ENCODE measurements at places on chromosomes 16 and 17. TPM values are rescaled to one million over a fixed set of nuclear protein-coding genes. Genes with fewer than 3 reads are reported as not detected.

PHOSPHO1 gene
- total RNA-seq: 2.0 TPM

HIGD1B gene
- total RNA-seq: 1.3 TPM

- DNase-seq: no peak
These were observed 35.2 kb downstream of the LRRC75A start for GRCh38 chr17:16456742-16457316.

PYDC1 gene
- not detected for total RNA-seq

GRCh38 chr16:89572073-89572484, 3.5 kb upstream of the CPNE7 start:
- DNase-seq: no peak

DNA sequence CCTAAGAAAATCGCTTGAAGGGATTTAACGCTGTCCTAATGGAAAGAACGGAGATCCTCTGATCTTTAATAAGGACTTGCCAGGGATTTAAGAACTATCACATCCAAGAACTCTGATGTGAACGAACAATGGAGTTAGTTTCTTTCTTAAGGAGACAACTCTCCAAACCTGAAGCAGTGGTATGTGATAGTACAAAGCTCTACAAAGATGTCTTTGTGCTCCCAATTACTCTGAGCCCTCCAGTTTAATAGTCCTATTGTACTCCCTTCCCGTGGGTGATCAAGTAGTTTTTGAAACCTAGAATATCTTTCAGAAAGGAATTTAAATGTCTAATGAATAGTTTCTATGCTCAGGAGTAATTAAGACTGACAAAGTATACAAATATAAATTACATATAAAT, 123.8 kb downstream of the FTO start:
- no peak for DNase-seq

DNA sequence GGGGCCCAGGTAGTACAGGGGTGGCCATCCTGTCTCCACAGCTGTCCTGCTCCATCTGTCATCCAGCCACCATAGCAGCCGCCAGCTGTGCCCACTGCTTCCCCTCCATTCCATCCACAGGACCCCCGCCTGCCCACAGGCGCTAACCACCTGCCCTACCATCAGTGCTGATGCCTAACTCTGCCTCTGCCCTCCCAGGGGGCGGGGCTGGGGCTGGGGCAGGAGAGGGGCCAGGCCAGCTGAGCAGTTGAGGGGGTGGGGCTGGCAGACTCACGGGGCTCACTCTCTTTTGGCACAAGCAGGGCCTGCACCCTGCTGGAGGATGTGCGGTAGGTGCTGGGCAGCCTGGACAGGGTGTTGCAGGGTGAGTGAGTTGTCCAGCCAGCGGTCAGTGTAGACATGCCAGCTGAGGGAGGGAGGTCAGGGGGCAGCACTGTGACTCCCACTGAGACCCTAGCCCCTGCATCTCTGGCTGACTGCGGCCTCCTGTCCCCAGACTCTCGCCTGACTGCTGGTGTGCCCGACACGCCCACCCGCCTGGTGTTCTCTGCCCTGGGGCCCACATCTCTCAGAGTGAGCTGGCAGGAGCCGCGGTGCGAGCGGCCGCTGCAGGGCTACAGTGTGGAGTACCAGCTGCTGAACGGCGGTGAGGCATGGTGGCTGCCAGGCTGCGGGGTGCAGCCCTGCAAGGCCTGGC, 9.6 kb downstream of the GALK1 start:
- no peak for DNase-seq

- DNase-seq: no peak
These were observed 4.2 kb upstream of the ATXN7L3 start for GRCh38 chr17:44203731-44204440.

DNA sequence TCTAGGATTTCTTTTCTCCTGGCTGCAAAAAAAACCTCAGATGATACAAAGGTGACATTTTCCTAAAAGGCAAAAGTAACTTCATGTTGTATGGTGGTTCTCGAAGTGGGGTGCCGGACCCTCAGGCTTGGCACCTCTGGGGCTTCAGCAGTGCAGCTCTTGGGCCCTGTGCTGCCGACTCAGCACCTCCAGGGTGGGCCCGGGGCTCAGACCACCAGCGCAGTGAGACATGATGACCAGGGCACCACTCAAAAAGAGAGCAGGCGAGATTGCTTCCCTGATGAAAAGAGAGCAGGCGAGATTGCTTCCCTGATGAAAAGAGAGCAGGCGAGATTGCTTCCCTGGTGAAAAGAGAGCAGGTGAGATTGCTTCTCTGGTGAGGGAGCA, 98.7 kb upstream of the ZNF750 start:
- DNase-seq: peak; percentile 15

CETP gene
- total RNA-seq: 1.3 TPM

PPM1E gene
- total RNA-seq: 0.21 TPM

GRCh38 chr17:31320791-31321190, 631 bp downstream of the EVI2A start:
- no peak for DNase-seq

DNA sequence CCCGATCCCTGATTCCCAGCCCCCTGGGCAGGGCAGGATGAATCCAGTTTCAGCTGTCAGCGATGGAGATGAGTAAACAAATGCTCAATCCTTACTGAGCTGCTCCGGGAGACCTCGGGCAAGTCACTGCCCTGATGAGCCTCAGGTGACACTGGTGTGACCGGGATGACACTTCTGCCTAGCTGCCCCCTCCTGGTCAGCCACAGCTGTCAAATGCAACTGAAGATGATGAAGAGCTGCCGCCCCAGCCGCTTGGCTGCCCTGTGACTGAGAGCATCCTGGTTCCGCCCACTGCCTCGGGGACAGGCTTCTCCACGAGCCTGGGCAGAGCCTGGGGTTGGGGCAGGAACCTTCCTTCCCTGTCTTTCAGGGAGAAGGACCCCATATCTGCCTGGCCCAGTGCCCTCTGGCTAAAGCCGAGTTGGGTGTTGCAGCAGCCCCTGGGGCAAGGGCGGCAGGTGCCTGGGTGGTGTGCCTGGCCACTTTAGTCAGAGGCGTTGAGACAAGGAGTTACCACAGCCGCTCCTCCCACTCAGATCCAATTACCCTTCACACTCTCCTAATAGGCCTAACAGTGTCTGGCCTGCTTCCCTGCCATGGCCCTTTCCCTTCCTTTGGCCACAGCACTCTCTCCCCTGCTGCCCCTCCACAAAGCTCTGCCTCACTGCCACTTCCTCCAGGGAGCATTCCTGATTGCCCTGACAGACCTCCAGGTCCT, 5.5 kb downstream of the CCL17 start:
- no peak for DNase-seq

- no peak for DNase-seq
These were observed 5.5 kb upstream of the HASPIN start for GRCh38 chr17:3718201-3718600.

- no peak for DNase-seq
These were observed 39.0 kb downstream of the PRPSAP2 start for GRCh38 chr17:18896947-18897346.

DNA sequence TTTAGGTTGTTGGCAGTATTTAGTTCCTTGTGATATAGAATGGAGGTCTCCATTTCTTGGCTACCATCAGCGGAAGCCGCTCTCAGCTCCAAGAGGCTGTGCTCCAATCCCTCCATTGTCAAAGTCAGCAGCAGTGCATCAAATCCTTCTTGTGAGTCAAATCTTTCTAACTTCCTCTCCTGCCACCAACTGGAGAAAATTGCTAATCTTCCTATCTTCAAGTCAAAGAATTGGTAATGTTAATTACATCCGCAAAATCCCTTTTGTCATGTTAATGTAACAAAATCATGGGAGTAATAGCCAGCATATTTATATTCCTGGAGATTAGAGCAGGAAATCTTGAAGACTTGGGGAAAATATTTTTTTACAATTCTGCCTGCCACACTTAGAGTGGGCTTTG, 436.4 kb upstream of the DYNLRB2 start:
- DNase-seq: no peak

DNA sequence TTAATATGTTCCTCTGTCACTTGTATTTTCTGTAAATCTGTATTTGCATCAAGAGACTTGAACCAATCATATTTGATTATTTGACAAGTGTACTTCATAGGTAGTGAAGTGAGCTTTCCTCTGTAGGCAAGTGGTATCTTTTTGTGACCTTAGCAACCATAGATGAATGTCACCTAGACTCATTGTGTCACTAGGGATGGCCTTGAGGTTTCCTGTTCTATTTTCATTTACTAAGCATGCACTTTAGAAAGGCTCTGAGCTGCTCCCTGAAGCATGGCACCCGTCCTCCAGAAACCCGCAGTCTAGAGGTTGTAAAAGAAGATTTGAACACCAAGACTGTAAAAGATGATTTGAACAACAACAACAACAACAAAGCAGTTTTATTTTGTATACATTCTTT, 151.7 kb downstream of the PRKCB start:
- no peak for DNase-seq

- DNase-seq: no peak
These were observed 9.9 kb downstream of the FMNL1 start for GRCh38 chr17:45231481-45232116.

TAOK2 gene
- 57.7 TPM for total RNA-seq

SEZ6L2 gene
- total RNA-seq: 1.4 TPM

DNA sequence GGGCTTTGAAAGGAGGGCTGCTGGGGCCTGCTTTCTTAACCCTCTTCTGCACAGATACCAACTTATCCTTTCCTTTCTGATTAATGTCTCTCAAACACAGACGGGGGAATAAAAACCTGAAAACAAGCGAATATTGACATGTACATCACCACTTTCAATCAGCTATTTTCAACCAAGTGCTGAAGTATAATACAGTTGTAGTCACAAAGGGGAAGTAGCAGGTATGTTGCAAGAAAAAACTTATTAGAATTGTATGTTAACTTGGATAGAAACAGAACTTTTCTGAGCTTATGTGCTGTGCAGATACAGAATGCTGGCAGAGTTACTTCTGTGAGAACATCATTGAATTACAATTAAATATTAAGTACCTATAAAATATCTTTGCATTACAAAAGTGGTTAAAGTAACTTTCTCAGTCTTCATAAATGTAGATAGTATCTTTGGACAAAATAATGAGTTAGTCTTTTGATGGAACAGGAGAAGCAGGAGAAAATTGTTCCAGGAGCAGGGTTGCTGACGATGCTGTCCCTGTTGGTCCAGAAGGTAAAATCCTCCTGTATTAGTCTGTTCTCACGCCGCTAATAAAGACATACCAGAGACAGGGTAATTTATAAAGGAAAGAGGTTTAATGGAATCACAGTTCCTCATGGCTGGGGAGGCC, 59.5 kb downstream of the RPTOR start:
- DNase-seq: no peak

DNA sequence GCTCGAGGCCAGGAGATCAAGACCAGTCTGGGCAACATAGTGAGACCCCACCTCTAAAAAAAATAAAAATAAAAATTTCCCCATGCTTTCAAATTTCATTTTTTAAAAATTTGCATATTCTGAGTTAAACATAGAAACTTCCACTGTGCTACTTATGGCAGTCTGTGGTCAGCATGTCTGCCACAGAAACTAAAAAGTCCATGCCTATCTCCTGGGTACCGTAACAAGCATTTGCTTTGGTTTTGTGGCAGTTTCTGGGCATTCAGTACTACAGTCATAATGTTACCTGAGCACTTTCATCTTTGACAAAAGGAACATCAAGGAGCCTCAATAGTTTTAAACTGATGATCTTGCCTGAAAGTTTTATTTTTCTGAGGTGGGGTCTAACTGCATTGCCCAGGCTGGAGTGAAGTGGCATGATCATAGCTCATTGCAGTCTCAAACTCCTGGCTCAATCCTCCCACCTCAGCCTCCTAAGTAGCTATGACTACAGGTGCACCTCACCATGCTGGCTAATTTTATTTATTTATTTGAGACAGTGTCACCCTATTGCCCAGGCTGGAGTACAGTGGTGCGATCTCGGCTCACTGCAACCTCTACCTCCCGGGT, 13.2 kb upstream of the ITGA2B start:
- DNase-seq: no peak

ABCA6 gene
- 31.6 TPM for total RNA-seq

GRCh38 chr16:11257131-11257938, 1.3 kb upstream of the SOCS1 start:
- DNase-seq: peak; percentile 87

- no peak for DNase-seq
These were observed 78.7 kb downstream of the LITAF start for GRCh38 chr16:11507991-11508390.

DNA sequence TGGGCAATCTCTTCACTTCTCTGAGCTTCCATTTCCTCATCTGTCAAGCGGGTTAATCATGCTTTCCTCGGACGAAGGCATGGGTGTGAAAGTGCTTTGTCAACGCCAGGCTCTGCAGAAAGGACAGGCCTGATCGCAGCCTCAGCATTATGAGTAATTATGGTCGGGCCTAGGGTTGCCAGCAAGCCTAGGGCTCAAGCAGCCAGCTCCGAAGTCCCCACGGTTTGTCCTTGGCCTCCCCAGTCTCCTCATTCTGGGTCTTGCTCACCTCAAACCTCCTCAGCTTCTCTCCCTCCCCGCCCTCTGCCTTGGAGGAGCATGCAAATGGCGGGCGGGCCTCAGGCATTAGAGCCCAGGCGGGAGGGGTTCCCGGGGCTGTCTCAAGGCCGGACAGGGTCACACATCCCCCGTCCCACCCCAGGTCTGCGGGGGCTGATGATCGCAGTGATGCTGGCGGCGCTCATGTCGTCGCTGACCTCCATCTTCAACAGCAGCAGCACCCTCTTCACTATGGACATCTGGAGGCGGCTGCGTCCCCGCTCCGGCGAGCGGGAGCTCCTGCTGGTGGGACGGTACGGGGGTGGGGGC, 10.2 kb upstream of the FAM83G start:
- DNase-seq: peak; percentile 68

DNA sequence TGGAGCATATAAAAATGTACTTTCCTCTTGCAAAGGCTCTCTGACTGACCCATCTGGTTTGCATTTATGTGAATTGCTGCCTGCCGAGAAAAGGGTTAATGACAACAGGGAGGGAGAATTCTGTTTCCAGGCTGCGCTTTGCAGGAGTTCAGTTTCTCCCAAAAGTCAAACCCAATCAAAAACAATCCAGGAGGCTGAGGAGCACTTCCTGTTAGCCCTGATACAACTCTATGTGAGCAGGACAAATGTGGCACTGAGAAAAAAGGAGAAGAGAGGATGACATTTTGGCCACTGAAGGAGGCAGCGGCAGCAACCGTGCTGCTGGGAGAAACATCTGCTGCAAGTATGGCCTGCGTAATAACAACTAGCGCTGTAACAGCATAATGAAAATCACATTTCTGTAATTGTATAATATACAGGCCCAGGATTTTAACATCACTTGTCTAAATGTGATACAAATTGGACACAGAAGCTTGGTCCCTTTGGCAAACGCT, 26.8 kb upstream of the ELAC2 start:
- no peak for DNase-seq

GRCh38 chr17:32124985-32125847, 17.1 kb upstream of the RHOT1 start:
- DNase-seq: no peak

GRCh38 chr17:62825182-62825581, 17.1 kb upstream of the MARCHF10 start:
- no peak for DNase-seq

DNA sequence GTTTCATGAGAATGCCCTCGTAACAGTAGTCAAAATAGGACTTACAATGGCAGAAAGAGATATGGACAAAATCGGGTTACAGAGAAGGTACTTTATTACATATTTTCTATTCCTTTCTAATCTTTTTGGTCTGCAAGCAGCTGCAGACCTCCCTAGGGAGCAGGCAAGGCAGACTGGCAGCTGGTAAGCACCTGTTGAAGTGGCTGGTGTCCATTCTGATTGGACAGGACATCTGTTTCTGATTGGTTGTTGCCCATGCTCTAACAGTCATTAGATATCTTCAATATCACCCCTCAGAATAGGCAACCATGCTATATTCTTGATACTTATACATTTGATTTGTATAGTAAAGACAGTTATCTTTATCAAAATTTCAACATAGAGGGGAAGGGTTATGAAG, 606.3 kb downstream of the KCNJ2 start:
- DNase-seq: no peak

- no peak for DNase-seq
These were observed 188.2 kb upstream of the IRX5 start for GRCh38 chr16:54742436-54742835.

GRCh38 chr17:28402224-28402630, 3.8 kb downstream of the SLC46A1 start:
- no peak for DNase-seq
